ENCODE measurements at places on chromosomes 11 and 22. TPM values are rescaled to one million over a fixed set of nuclear protein-coding genes. Genes with fewer than 3 reads are reported as not detected.

Gene FAM180B
- total RNA-seq = not detected

Gene RIMBP3C
- 0.69 TPM for total RNA-seq

Gene MRGPRX4
- not detected for total RNA-seq

Gene CHST1
- total RNA-seq = 37.8 TPM

Gene RFPL1
- not detected for total RNA-seq

All from diencephalon (tissue), 1 donor.